CD4-positive, alpha-beta T cell treated with Interleukin-4 for 4 hours (primary cell): ENCODE measurements at places on chromosomes 2 and 18.

DNA sequence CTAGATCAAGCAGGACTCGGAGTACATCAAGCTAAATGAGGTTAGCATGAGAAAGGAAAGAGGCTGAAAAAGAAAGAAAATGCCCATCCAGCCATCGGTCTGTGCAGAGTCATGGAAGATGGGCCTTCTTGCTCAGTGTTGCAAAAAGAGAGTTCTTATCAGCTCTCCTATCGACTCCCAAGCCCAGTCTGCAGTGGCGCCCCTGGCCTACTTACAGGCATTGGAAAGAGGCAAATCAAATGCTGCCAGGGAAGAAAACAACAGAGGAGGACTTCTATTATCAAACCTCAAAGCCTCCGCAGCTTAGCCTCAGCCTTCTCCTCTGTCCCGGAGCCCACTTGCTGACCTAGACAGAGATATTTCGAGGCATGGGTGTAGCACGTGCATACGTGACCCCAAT is 66.0 kb downstream of the CDH2 start:
- no peak for DNase-seq

DNA sequence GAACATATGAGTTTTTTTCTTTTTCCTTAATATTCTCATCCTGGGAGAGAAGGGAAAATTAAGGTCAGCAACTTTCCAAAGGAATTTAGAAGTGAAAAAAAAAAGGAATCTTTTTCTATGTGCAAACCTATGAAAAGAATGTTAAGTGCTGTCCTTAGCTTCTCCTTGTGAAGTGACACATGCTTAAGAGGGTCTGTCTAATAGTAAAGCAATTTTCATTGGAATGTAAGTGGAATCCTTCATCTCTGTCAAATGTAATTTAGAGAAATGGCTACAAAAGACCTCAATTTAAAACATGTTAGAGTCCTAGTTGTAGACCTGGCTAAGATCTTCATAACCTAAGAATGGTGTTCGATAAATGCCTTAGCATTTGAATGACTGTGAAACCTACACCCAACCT is 117.4 kb upstream of the EPB41L3 start:
- no peak for DNase-seq

DNA sequence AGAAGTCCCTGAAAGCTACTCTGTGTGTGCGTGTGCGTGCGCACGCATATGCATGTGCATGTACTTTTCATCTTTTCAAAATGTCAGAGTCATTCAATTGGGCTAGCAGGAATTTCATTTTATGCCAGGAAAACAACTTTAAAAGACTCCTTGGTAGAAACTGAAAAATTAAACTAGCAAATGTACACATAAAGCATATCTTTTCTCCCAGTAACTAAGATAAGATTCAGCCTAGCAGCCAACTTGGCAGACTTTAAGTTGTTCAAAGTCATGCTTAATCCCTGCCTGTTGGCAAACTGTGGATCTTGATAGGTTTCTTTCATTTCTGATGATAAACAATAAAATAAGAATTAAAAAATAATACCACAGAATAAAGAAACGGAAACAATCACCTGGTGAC is 1129.1 kb downstream of the LRP1B start:
- DNase-seq: no peak

DNA sequence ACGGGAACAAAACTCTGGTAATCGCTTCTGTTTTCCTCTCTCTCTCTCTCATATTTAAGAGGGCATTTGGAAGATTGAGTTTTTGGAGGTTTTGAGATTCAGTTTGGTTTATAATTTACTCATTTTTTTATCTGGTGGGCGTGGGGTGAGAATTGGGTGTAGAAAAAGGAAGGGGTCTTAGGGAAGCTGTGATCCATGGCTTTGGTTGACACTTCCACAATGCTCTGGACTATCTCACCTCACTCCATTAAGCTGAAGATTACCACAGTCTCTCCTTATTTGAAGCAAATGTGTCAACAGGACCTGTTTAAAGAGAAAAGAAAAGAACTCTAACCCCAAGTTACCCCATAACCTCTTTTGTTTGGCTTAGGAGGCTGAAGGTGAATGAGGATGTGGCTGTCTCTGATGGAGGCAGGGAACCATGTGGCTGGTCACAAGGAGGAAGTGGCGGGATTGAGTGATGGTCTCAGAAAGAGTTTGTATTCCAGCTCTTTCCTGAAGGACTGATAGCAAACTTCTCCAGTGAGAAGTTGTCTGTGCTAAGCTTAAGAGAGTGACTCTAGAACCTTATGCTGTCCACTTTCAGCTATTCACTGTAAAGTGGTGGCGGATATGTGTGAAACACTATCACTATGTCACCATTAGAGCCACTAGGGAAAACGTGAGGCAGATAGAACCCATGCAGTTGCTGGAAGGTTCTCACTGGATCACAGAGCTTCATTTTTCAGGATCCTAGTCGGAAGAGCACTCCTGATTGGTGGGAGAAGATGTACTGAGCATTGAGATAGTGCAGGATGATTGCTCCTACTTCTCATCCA is 934 bp downstream of the ZNF804A start:
- no peak for DNase-seq

DNA sequence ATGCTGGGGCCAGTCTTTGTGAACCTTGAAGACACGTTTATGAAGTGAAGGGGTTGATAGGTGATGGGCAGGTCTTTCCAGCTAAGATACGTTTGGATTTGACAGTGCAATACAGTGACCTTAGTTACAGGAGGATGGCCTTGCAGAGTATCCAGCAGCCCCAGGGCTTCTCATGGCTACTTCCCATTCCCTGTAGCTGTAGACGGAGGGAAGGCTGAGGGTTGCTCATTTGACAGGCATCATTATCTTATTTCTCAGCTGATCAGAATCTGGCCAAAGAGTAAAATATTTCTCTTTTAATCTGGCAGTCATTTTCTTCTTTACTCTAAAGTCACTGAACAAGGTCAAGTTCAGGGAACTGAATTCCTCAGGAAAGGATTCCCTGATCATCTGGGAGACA is 85.1 kb upstream of the RMDN2 start:
- DNase-seq: no peak

- peak; percentile 68 for DNase-seq
Measured at GRCh38 chr2:203804070-203804469, 63.5 kb upstream of the CTLA4 start.

DNA sequence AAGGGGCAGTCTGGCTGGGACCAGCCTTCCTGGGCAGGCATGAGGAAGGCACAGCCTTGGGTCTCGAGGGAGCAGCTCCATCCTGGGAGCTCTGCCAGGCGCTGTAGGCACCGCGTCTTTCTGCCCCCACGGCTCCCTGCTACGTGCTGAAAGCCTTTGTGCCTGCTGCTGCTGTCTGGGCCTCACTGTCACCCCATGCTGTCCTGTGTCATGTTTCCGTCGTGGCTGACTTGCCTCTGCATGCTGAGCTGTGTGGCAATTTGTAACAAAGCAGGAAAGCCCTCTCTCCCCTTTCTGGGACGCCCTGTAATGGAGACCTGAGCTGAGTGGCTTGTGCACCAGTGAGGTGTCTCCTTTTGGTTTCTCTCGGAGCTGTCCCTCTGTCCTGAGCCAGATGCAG is 152.5 kb downstream of the TSN start:
- no peak for DNase-seq

DNA sequence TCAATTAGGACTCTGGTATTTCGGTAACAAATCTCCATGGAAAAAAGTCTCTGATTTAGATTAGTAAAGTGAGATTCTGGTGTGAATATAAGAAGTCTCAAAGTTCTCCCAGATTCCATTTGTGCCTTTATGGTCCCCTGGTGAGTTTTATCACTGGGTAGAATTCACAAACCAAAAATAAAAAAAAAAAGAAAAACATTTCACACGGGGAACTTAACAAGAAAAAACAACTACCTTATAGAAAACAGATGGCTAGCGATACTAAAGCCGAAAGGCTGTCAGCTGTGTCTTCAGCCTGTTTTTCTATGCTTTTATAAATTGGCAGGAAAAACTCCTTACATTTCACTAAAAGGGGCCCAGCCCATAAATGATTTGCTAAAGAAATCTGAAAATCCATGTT is 50.6 kb downstream of the COL5A2 start:
- no peak for DNase-seq

GRCh38 chr2:198106621-198107385 is 302.4 kb downstream of the PLCL1 start:
- DNase-seq: no peak

- no peak for DNase-seq
Measured at GRCh38 chr18:38475686-38476085, 910.1 kb upstream of the CELF4 start.
